ENCODE measurements at places on chromosomes 12 and 14.
A peak's percentile ranks its signal among the peaks of the same experiment; 100 is the strongest.

GRCh38 chr12:321606-322326, 59.1 kb upstream of the SLC6A13 start:
- DNase-seq, result no peak

DNA sequence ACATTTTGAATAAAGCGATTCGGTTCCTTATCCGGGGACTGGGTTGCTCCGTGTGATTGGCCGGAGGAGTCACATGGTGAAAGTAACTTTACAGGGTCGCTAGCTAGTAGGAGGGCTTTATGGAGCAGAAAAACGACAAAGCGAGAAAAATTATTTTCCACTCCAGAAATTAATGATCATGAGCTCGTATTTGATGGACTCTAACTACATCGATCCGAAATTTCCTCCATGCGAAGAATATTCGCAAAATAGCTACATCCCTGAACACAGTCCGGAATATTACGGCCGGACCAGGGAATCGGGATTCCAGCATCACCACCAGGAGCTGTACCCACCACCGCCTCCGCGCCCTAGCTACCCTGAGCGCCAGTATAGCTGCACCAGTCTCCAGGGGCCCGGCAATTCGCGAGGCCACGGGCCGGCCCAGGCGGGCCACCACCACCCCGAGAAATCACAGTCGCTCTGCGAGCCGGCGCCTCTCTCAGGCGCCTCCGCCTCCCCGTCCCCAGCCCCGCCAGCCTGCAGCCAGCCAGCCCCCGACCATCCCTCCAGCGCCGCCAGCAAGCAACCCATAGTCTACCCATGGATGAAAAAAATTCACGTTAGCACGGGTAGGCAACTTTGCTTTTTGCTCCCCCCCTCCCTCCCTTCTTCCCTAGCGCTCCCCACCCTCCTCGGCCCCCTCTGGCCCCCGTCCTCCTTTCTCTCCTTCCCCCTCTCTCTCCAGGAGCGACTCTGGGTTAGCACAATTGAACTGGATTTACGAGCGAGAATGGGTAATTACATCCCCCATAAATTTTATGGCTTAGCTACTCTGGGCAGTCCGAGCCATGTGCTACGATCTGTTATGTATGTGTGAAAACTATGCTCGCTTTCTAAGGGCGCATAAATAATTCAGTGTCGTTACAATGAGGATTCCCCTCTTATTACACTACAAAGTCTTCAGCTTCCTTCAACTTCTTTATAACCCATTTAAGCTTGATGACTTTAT, at the start of gene HOXC4:
Gene HOXC4, plus strand, starts transcription at position 85 of the 991 bp plus-strand sequence. Its CDS starts 88 bp downstream, at position 173.
- DNase-seq, result no peak

DNA sequence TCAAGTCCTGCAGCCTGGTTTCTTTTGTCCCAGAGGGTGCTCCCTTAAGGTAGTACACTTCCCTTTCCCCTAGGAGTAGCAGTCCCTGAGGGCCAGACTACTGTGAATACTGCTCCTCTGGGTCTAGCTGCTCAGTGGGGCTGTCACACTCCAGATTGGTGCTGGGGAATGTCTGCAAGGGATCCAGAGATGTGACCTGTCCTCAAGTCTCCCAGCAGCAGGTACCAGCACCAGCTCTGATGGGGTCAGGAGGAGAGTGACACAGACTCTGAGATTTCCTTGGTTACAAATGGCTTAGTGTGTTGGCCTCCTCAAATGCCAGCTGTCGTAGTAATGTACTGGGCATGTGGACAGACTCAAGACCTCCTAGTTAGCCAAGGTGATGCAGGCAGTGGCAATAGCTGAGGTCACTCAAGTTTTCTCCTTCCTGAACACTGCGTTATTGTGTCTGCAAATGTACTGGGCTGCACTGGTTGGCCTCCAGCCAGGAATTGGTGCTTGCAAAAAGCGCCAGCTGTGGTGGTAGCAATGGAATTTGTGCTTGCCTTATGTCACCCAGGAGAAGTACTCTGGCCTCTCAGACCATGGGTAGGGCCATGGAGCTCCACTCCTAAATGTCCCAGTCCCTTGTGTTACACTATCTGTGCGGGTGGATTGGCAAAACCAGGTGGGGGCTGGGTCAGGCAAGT, 36.4 kb upstream of the AEBP2 start:
- DNase-seq, result peak; percentile 65

- no peak for DNase-seq
Measured at GRCh38 chr12:13811061-13811460, 170.3 kb downstream of the GRIN2B start.

GRCh38 chr12:116308647-116309046, 31.2 kb upstream of the MED13L start:
- DNase-seq, result no peak

DNA sequence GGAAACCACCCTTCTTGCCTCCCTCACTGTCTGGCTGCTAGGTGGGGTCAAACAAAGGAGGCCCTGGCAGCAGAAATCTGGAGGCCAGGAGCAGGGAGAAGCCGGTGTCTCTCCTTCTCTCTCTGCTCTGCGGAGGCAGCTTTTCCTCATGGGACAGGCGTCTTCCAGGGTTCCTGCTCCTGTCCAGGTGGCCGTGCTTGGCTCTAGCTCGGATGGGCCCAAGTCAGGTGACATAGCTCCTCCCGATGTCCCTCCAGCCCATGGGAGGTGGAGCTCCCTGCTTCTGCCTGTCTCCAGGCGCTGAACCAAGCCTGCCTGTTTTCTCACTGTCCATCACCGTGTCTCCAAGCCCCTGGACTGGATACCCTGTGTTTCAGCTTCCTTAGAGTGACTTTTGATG, 30.5 kb upstream of the FZD10 start:
- DNase-seq, result no peak

- peak; percentile 52 for DNase-seq
Measured at GRCh38 chr12:91931111-91931510, 214.5 kb downstream of the BTG1 start.

DNA sequence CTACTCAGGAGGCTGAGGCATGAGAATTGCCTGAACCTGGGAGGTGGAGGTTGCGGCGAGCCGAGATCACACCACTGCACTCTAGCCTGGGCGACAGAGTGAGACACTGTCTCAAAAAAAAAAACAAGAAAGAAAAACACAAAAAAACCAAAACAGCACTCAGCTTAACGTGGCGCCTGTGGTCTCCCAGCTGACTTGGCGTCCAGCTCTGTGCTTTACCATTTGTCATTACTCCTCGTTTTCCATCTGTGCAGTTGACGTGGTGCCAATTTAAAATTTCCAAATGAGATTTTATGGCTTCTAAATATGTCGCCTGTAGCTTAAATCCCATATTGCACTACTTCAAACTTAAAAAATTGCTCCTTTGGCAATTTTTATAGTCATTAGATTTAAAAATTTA, 2.0 kb downstream of the MGP start:
- DNase-seq, result peak; percentile 80

DNA sequence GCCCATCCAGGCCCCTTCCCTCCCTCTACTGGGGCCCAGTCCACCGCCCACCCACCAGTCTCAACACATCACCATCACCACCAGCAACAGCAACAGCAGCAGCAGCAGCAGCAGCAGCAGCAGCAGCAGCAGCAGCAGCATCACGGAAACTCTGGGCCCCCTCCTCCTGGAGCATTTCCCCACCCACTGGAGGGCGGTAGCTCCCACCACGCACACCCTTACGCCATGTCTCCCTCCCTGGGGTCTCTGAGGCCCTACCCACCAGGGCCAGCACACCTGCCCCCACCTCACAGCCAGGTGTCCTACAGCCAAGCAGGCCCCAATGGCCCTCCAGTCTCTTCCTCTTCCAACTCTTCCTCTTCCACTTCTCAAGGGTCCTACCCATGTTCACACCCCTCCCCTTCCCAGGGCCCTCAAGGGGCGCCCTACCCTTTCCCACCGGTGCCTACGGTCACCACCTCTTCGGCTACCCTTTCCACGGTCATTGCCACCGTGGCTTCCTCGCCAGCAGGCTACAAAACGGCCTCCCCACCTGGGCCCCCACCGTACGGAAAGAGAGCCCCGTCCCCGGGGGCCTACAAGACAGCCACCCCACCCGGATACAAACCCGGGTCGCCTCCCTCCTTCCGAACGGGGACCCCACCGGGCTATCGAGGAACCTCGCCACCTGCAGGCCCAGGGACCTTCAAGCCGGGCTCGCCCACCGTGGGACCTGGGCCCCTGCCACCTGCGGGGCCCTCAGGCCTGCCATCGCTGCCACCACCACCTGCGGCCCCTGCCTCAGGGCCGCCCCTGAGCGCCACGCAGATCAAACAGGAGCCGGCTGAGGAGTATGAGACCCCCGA, 6.8 kb upstream of the RNU7-1 start:
- peak; percentile 75 for DNase-seq

GRCh38 chr14:75220156-75220555, 43.7 kb upstream of the TMED10 start:
- no peak for DNase-seq

- DNase-seq, result no peak
Measured at GRCh38 chr14:69355607-69356281, 42.4 kb downstream of the ERH start.

- DNase-seq, result no peak
Measured at GRCh38 chr14:72851635-72852034, 42.3 kb downstream of the DPF3 start.

DNA sequence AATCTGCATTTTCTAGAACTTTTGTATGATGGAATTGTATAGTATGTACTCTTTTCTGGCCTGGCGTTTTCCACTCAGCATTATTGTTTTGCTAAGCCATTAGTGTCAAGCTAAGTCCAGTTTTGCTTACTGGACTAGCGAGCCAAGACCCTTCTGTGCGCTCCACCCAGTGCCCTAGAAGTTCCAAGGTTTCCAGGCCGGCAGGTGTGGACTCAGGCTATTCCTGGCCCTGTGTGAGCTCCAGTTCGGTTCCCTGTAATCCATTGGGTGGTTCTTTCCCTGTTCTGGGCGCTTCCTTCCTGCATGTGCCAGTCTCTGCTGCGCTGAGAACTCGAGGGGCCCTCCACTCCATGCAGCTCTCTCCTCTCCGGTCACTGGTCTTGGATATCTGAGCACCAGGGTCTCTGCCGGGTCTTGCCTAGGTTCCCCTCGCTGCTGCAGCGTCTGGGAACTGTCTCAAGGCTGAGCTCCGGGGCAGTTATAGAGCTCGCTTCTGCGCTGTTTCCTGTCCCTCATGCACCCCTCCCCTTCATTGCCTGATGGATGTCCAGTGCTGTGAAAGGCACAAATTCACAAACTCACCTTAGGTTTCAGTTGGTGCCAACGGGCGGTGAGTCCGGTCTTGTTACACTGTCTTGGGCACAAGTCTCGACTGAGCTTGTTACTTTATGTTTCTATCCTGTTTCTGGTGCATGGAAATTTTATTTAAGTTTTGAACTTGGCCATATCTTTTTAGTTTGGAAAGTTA, 100.8 kb downstream of the ADGRD1 start:
- peak; percentile 24 for DNase-seq

- peak; percentile 94 for DNase-seq
Measured at GRCh38 chr14:52068615-52069306, at the start of gene NID2. NID2 (minus strand) TSS chr14:52069059; CDS start chr14:52068994, 65 bp downstream.

GRCh38 chr12:108181095-108181454, 52.0 kb downstream of the WSCD2 start:
- DNase-seq, result no peak

- DNase-seq, result no peak
Measured at GRCh38 chr12:26730481-26731350, 102.3 kb downstream of the ITPR2 start.

DNA sequence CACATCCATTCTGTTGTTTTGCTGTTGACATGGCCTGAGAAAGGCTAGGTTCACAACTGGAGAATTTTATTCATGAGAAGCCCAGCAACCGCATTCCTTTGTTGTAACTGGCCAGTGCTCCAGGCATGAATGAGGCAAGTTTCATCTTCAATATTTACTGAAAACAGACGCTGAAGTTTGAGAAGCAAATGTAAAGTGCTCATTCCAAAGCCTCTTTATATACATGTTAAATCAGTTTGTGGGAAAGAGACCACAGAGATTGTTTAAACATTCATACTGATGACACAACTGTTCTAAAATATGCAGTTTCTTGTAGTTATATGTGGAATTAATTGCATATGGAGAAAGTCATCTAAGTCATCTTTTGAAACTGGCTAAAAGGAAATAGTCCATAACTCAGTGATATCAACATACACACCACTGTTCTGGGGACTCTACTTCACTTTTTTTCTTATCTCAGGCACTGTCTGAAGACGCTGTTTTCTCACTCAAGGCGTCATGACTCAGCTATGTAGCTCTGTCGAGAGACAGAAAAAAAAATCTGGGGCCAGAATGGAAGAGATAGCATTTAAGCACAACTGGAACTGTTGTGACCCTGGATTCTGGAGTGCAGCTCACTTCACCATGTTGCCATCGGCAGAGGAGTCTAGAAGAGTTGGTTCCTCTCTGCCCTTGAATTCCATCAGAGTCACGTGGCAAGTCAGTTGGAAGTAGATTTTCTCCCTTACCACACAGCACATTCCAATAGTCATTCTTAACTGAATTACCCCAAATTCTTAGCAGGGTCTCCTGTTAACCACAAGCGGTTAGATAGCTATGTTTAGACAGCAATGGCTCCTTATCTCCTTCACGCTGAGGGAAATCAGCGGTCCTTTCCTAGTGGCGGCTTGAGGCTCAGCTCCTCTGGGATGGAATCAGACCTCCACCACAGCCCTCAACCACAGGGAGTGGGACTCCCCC, 258.4 kb upstream of the HMGA2 start:
- DNase-seq, result no peak

DNA sequence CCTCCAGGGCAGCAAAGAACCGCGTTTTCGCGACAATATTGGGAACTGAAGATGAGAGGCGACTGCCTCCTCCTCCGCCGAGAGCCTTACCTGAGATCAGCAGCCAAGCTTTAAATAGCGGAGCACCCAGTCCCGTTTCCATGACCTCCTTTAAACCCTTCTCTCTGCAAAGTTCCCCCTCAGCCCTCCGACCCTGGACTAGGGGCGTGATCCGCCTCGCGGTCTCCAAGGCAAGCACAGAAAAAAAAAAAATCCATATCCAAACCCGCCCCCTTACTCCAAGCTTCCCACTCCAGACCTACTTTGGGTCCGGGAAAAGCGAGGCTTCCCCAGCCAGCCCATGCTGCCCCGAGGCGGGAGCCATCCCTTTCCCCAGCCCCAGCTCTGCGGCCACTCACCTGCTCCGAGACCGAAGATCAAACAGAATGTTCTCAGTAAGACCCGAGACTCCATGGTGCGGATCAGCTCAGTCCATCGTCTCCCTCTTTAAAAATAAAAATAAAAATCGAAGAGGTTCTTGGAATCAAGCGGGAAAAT, 630 bp downstream of the NELL2 start:
- peak; percentile 28 for DNase-seq

GRCh38 chr14:21680072-21680471, 6.5 kb upstream of the OR4E1 start:
- DNase-seq, result no peak

DNA sequence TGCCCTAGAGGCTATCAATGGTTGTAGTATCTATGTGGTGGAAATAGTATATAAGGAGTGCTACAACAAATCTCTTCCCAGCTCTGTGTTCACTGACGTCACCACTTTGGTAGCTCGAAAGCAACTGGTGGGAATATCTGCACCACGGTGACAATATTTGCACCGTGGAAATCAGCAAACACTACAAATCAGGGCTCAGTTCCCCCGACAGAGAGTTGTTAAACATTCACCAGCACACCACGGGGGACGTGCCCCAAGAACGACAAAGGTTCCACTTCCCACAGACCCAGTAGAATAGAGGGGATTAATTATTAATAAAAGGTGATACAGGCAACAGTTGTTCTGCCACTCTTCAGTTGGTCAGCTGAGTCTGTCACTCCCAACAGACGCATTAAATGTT, 98.4 kb downstream of the CCDC60 start:
- DNase-seq, result no peak
